ENCODE measurements at places on chromosomes 5 and 9. TPM values are rescaled to one million over a fixed set of nuclear protein-coding genes. Genes with fewer than 3 reads are reported as not detected.

The SPATA31D4 gene
- total RNA-seq, result not detected

The IFNA21 gene
- total RNA-seq, result not detected

The FBN2 gene
- total RNA-seq, result 3.2 TPM

The AGXT2 gene
- total RNA-seq, result not detected

The KIF4B gene
- not detected for total RNA-seq

The FYB1 gene
- total RNA-seq, result 23.9 TPM

The INSL4 gene
- total RNA-seq, result not detected

The OR1Q1 gene
- not detected for total RNA-seq

The CATSPER3 gene
- total RNA-seq, result not detected

The CCDC112 gene
- 5.2 TPM for total RNA-seq

The PCDHGA12 gene
- total RNA-seq, result 11.0 TPM

The DRD1 gene
- 0.32 TPM for total RNA-seq

The CPLANE1 gene
- total RNA-seq, result 32.6 TPM

The MUSK gene
- not detected for total RNA-seq

The ASPN gene
- total RNA-seq, result 17.7 TPM

The OSMR gene
- total RNA-seq, result 110 TPM

The SLC6A7 gene
- total RNA-seq, result not detected

The PCSK1 gene
- total RNA-seq, result 1.4 TPM

The SOX30 gene
- 0.12 TPM for total RNA-seq

The ANKRD31 gene
- total RNA-seq, result 0.38 TPM

The PRDM9 gene
- total RNA-seq, result not detected

The CDHR2 gene
- not detected for total RNA-seq

The DAPK1 gene
- total RNA-seq, result 101 TPM

The PRUNE2 gene
- total RNA-seq, result 3.1 TPM

The FAT2 gene
- not detected for total RNA-seq

The C9 gene
- 1.1 TPM for total RNA-seq

The SAXO1 gene
- not detected for total RNA-seq

The BARHL1 gene
- not detected for total RNA-seq

The GRIN1 gene
- total RNA-seq, result not detected

The COMMD10 gene
- 33.3 TPM for total RNA-seq

The RANBP3L gene
- total RNA-seq, result 3.5 TPM

The LECT2 gene
- total RNA-seq, result not detected

The TMEM252 gene
- not detected for total RNA-seq

The SPRY4 gene
- 50.9 TPM for total RNA-seq

The SHOC1 gene
- total RNA-seq, result not detected

The WNK2 gene
- total RNA-seq, result 0.63 TPM

The PRPF4 gene
- 20.4 TPM for total RNA-seq

All from omental fat pad (tissue), 4 donors.